CD4-positive, alpha-beta T cell treated with Interferon alpha-2 for 1 hour (primary cell): ENCODE measurements at places on chromosomes 7 and 10.

- DNase-seq, result no peak
Observed at GRCh38 chr7:137633133-137633532, 213.6 kb downstream of the DGKI start.

- no peak for DNase-seq
Observed at GRCh38 chr10:109215291-109216075, 707.8 kb downstream of the XPNPEP1 start.

DNA sequence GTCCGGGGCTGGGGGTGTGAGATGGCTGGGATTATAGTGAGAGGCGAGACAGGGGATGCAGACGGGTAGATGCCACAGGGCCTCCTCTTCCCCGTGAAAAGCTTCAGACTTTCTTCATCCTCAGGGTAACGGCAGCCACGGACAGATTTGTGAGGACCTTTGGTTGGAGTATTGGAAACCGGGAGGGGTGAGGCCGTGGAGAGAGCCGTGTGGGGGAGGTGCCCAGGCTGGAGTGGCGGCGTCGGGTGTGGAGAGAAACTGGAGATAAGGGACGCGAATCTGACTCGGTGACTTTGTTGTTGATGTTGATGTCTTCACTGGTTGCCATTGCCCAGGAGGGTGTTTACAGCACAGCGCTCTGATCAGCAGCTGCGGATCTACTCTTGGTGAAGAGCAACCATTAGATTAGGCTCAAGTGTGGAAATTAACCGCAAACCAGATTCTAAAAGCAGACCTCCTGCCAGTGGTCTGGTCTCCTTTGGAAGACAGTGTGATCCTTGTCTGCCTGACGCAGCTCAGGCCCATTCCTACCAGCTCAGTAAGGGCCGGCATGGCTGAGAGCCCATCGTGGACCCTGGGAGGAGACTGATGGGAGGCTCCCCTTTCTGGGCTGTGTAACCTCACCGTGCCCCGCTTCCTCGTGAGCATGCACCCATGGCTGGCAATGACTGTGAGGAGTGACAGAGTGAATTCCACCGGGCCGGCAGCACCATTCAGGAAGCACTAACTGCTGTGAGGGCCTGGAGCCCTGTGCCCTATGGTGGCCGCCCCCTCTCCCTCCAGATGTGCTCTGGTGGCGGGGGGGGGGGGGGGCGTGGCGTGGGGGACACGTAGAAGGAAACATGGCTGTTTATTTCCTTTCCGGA lies 90.3 kb downstream of the INPP5A start:
- no peak for DNase-seq

- DNase-seq, result no peak
Observed at GRCh38 chr7:37068902-37069301, 344.6 kb upstream of the AOAH start.

GRCh38 chr7:135914346-135914745 lies 62.8 kb downstream of the MTPN start:
- no peak for DNase-seq

- DNase-seq, result peak; percentile 16
Observed at GRCh38 chr7:20797462-20798080, 10.9 kb upstream of the SP8 start.
